ENCODE measurements at places on chromosomes 3 and 15. TPM values are rescaled to one million over a fixed set of nuclear protein-coding genes. Genes with fewer than 3 reads are reported as not detected.

GRCh38 chr15:91913560-91913959 lies 60.1 kb downstream of the SLCO3A1 start:
- H3K4me1 ChIP-seq = no peaks in the 10 kb centered on the region
- H3K4me3 ChIP-seq = no peak overlapping the region
- no peaks in the 10 kb centered on the region for H3K27me3 ChIP-seq
- peaks cover 8% of the 10 kb centered on the region for H3K36me3 ChIP-seq
- DNase-seq = no peak

DNA sequence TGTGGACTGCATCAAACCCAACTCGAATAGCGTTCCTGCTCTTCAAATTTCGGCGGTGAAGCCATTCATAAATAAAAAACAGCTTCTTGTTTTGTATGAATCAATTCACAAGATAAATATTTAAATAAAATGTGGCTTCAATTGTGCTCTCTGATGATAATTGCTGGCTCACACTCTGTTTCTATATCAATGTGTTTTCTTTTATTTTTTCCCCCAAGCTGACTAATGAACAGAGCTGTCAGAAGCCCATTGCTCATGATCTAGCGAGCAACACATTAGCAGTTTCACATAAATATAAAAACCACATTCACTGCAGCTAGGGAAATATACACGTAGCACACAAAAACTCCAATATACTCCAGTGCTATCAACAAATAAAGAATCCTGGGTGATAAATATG lies 45.0 kb upstream of the FOXP1 start:
- H3K36me3 ChIP-seq = peaks cover 5% of the 10 kb centered on the region
- H3K27me3 ChIP-seq = no peaks in the 10 kb centered on the region
- no peak overlapping the region for H3K4me3 ChIP-seq
- no peak overlapping the region for H3K27ac ChIP-seq
- no peaks in the 10 kb centered on the region for H3K4me1 ChIP-seq

- no peak overlapping the region for H3K27ac ChIP-seq
- no peak overlapping the region for H3K4me3 ChIP-seq
- DNase-seq = no peak
- no peaks in the 10 kb centered on the region for H3K36me3 ChIP-seq
- H3K27me3 ChIP-seq = no peaks in the 10 kb centered on the region
Observed at GRCh38 chr15:27438403-27439375, 467.7 kb downstream of the GABRG3 start.

GRCh38 chr3:16124636-16125035 lies 49.8 kb upstream of the GALNT15 start:
- no peak overlapping the region for H3K4me3 ChIP-seq
- no peaks in the 10 kb centered on the region for H3K36me3 ChIP-seq
- no peaks in the 10 kb centered on the region for H3K27me3 ChIP-seq
- no peaks in the 10 kb centered on the region for H3K4me1 ChIP-seq
- H3K27ac ChIP-seq = no peak overlapping the region

- H3K4me1 ChIP-seq = peaks cover 10% of the 10 kb centered on the region
- no peaks in the 10 kb centered on the region for H3K36me3 ChIP-seq
- no peak overlapping the region for H3K4me3 ChIP-seq
- no peak overlapping the region for H3K27ac ChIP-seq
- DNase-seq = no peak
- peaks cover 34% of the 10 kb centered on the region for H3K27me3 ChIP-seq
Observed at GRCh38 chr15:75007216-75007615, 11.9 kb downstream of the SCAMP5 start.

GRCh38 chr3:90011131-90011530 lies 903.7 kb downstream of the EPHA3 start:
- H3K36me3 ChIP-seq = no peaks in the 10 kb centered on the region
- no peak for DNase-seq
- H3K27me3 ChIP-seq = no peaks in the 10 kb centered on the region
- no peak overlapping the region for H3K4me3 ChIP-seq
- no peak overlapping the region for H3K27ac ChIP-seq

GRCh38 chr15:89096664-89097063 lies 8.4 kb downstream of the ABHD2 start:
- peaks cover 18% of the 10 kb centered on the region for H3K4me1 ChIP-seq
- H3K27ac ChIP-seq = no peak overlapping the region
- no peak for DNase-seq
- no peak overlapping the region for H3K4me3 ChIP-seq
- H3K27me3 ChIP-seq = no peaks in the 10 kb centered on the region

- no peak for DNase-seq
- no peak overlapping the region for H3K4me3 ChIP-seq
- peaks cover 55% of the 10 kb centered on the region for H3K36me3 ChIP-seq
- no peaks in the 10 kb centered on the region for H3K27me3 ChIP-seq
Observed at GRCh38 chr3:31624083-31624709, 91.5 kb downstream of the STT3B start.

GRCh38 chr15:27064080-27064479 lies 93.1 kb downstream of the GABRG3 start:
- no peak overlapping the region for H3K4me3 ChIP-seq
- no peak for DNase-seq
- no peaks in the 10 kb centered on the region for H3K4me1 ChIP-seq
- H3K27ac ChIP-seq = no peak overlapping the region
- no peaks in the 10 kb centered on the region for H3K36me3 ChIP-seq
- H3K27me3 ChIP-seq = no peaks in the 10 kb centered on the region

DNA sequence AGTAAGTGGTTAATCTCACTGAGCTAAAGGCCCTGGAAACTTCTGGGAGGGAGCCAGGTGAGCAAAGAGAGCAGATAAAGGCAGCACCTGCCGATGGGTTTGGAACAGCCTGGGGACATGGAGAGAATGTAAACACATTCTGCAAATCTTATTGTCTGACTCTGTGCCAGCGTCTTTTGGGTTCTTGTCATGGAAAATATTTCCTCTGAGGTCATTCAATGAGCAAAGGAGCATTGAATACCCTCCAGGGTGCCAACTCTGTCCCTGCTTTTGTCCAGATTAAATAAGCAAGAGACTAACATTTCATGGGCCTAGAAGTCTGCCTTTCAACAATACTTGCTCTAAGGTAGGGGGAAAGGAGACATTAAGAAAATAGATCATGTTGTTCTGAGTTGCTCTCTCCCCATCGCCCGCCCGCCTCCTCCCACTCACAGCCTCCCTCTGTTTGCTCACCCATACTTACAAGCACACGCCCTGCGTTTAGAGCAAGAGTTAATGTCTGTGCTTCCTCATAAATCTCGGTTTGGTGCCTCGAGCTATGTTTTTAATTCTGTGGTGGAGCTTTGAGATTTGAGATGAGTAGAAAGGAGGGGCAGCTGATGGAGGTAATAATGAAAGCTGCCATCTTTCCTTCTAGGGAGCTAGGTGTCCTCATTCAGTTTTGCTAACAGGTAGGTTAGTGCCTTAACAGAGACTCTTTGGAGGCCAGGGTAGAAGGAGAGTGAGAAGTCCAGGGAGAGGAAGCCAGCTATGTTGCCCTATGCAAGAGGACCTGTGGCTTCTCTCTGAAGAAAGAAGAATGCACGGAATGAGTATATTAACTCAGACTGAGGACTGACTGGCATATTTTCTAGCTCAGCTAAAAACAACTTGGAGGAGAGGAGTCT lies 132.9 kb downstream of the TPRG1 start:
- H3K4me3 ChIP-seq = peak overlapping the region; percentile 37
- peaks cover 5% of the 10 kb centered on the region for H3K36me3 ChIP-seq
- H3K4me1 ChIP-seq = peaks cover 37% of the 10 kb centered on the region
- DNase-seq = no peak
- H3K27ac ChIP-seq = peak overlapping the region; percentile 80
- no peaks in the 10 kb centered on the region for H3K27me3 ChIP-seq

GRCh38 chr3:183160616-183161015 lies 1.9 kb downstream of the LAMP3 start:
- peaks cover 7% of the 10 kb centered on the region for H3K27me3 ChIP-seq
- no peak overlapping the region for H3K27ac ChIP-seq
- no peak for DNase-seq
- H3K36me3 ChIP-seq = peaks cover 11% of the 10 kb centered on the region

GRCh38 chr3:160185751-160186150 lies 39.5 kb upstream of the C3orf80 start:
- no peak overlapping the region for H3K27ac ChIP-seq
- H3K4me1 ChIP-seq = no peaks in the 10 kb centered on the region
- H3K4me3 ChIP-seq = no peak overlapping the region

- H3K36me3 ChIP-seq = peaks cover 2% of the 10 kb centered on the region
- H3K27me3 ChIP-seq = peaks cover 43% of the 10 kb centered on the region
- no peak overlapping the region for H3K4me3 ChIP-seq
- H3K4me1 ChIP-seq = peaks cover 12% of the 10 kb centered on the region
- DNase-seq = no peak
Observed at GRCh38 chr3:64029287-64029686, 6.0 kb upstream of the PSMD6 start.

DNA sequence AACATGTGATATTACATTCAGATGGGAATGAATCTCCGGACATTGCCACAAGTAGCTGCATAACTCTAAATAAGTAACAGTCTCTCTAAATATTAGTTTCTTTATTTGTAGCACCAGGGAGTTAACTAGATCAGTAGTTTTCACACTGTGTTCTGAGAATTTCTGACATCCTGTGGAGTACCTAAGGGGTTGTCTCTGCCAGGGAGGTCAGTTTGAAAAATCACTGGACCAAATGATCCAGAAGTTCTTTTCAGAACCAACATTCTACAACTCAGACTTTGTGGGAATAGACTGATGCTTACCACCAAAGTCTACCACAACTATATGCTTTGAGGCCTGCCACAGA lies 9.0 kb upstream of the ILDR1 start:
- peak overlapping the region; percentile 89 for H3K27ac ChIP-seq
- peak overlapping the region; percentile 56 for H3K4me3 ChIP-seq

Gene GPR87
- total RNA-seq = 0.53 TPM

Gene SEMA5B
- not detected for total RNA-seq
